ENCODE measurements at places on chromosomes 4 and X.

- DNase-seq: no peak
These were observed 253.2 kb upstream of the RASGEF1B start for GRCh38 chr4:81724925-81725329.

DNA sequence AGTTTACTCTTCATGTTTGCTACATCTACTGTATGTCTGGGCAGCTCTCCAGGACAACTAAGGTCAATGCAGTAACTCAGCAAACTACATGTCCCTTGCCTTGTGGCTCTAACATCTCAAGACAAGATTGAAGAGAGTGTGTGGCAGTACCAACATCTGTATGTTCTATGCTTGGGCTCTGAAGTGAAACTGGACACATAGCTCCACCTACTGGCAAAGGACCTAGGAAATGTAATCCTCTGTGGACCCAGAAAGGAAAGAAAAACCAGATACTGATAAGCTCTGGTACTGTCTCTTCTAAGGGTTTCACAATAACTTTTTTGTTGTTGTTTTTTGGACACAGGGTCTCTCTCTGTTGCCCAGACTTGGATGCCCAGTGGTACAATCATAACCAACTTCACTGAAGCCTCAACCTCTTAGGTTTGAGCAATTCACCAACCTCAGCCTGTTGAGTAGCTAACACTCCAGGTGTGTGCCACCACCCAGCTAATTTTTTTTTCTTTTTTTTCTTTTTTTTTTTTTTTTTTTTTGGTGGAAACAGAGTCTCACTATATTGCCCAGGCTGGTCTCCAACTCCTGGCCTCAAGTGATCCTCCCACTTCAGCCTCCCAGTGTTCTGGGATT lies 64.1 kb downstream of the QDPR start:
- peak; percentile 16 for DNase-seq

GRCh38 chrX:12241026-12241425 lies 102.8 kb downstream of the FRMPD4 start:
- no peak for DNase-seq

DNA sequence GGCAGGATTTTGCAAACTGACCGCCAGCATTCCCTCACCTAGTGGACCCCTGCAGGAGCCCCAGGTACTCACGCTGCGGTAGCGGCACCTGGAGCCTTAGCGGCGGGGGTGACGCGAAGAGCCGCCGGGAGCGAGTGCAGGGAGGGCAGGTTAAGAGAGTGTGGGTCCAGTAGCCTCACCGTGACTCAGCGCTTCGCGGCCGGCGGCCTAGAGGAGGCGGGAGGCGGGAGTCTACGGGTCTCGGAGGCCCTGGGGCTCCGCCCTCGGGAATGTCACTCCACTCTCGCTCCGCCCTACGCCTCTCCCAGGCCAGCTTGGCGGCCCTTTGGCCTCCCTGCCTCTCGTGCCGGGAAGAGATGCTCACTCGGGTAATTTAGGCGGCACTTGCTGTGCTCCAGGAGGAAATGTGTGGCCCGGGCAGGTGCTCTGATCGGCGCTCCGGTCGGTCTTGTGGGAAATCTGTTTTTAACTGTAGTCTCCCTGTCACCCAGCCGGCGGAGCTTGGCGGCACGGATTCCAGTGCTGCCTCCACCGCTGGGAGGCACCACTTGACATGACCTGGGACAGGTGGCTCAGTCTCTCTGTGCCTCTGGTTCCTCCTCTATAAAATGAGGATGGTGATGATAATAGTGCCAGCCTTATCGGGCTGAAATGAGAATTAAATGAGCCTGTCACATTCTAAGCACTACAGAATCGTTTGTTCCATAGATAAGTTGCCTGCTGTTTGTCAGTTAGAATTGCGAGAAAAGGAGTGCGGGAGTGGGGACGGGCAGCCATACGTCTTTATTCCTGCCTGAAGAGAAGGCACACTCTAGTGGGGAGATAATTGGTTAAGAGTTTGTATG lies at the start of gene PIR:
PIR (minus strand) TSS at position 216 of the 845 bp plus-strand sequence. CDS start 2,076 bp downstream, outside the sequence.
- peak; percentile 47 for DNase-seq

DNA sequence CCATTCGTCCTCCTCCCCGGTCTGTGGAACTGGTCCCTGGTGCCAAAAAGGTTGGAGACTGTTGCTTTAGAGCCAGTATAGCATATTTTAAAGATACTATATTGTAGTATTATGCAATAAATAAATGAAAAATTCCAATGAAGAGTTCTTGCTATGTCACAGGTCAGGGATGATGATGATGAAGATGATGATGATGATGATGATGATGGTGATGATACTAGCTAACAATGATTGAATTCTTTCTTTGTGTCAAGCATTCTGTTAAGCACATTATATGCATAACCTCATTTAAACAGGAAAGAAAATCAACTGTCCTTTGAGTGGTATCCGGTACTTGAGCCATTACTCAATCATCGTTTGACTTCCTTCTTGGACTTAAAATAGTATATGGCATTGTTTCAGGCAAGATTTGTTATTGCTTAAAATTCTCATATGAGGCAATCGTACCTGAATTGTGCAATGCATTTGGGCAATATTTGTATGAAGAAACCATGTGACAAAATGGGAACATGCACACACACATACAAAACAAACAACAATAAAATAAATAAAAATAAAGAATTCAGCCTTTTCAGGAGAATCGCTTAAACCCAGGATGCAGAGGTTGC lies 22.8 kb upstream of the TLR2 start:
- no peak for DNase-seq

DNA sequence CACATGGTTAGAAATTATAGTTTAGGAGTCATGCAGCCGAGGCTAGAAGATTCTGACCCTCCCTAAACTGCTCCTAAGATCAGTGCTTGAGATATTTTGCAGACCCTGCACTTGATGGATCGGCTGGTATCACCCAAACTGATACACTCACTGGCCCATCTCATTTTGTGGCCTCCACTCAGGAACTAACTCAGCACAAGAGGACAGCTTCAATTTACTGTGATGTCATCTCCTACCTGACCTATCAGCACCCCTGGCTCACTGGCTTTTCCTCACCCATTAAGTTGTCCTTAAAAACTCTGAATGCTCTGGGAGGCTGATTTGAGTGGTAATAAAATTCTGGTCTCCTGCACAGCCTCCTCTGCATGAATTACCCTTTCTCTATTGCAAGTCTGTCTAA lies 450.9 kb downstream of the PCDH10 start:
- DNase-seq: no peak
